ENCODE measurements at places on chromosomes 11 and 22. TPM values are rescaled to one million over a fixed set of nuclear protein-coding genes. Genes with fewer than 3 reads are reported as not detected.

- peak; percentile 84 for DNase-seq
Measured at GRCh38 chr11:75280227-75280701, 39.7 kb downstream of the TPBGL start.

- DNase-seq: peak; percentile 70
Measured at GRCh38 chr11:113881856-113882255, 6.5 kb upstream of the USP28 start.

The PHLDA2 gene
- total RNA-seq: not detected

The B4GALNT4 gene
- not detected for total RNA-seq

The OR10AG1 gene
- total RNA-seq: not detected

The NCR3LG1 gene
- 8.1 TPM for total RNA-seq

The P4HA3 gene
- total RNA-seq: not detected

DNA sequence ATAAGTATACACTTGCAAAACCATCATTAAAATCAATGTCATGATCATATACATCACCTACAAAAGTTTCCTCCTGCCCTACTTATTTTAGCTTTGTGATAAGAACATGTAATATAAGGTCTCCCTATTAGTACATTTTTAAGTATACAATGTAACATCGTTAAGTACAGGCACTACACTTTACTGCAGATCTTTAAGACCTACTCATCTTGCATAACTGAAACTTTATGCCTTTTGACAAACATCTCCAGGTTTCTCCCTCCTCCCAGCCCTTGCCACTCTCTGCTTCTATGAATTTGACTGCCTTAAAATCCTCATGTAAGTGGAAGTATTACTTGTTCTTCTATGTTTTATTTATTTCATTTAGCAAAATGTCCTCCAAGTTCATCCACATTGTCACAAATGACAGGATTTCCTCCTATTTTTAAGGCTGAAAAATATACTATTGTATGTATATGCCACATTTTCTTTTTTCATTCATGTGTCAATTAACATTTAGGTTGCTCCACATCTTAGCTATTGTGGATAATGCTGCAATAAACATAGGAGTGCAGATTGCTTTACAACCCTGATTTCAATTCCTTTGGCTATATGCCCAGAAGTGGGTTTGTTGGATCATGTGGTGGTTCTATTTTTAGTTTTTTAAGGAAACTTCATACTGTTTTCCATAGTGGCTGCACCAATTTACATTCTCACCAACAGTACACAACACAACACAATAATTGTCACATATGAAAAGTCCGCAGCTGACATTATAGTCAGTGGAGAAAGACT, 471.1 kb upstream of the ANO3 start:
- DNase-seq: peak; percentile 44

DNA sequence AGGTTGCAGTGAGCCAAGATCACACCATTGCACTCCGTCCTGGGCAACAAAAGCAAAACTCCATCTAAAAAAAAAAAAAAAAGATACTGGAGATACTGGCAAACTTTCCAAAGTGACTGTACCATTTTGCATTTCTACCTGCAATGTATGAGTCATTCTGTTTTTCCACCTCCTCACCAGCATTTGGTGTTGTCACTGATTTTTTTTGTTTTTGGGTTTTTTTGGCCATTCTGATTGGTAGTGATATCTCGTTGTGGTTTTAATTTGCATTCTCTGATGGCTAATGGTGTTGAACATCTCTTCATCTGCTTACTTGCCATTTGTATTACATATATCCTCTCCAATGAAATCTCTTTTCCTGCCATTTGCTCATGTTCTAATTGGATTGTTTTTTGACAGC, 12.0 kb upstream of the RBX1 start:
- no peak for DNase-seq

GRCh38 chr22:47748957-47749356, 986.5 kb downstream of the TBC1D22A start:
- DNase-seq: peak; percentile 43

GRCh38 chr11:2525166-2525861, 80.5 kb downstream of the KCNQ1 start:
- peak; percentile 2 for DNase-seq

GRCh38 chr11:789943-790342, at the start of gene CEND1:
CEND1 (minus strand) TSS chr11:790090; CDS start chr11:788576, 1,514 bp downstream.
- peak; percentile 52 for DNase-seq

GRCh38 chr11:61814247-61814957, 2.4 kb downstream of the FADS1 start:
- DNase-seq: peak; percentile 43

The DDX25 gene
- not detected for total RNA-seq

The ZNF215 gene
- not detected for total RNA-seq

DNA sequence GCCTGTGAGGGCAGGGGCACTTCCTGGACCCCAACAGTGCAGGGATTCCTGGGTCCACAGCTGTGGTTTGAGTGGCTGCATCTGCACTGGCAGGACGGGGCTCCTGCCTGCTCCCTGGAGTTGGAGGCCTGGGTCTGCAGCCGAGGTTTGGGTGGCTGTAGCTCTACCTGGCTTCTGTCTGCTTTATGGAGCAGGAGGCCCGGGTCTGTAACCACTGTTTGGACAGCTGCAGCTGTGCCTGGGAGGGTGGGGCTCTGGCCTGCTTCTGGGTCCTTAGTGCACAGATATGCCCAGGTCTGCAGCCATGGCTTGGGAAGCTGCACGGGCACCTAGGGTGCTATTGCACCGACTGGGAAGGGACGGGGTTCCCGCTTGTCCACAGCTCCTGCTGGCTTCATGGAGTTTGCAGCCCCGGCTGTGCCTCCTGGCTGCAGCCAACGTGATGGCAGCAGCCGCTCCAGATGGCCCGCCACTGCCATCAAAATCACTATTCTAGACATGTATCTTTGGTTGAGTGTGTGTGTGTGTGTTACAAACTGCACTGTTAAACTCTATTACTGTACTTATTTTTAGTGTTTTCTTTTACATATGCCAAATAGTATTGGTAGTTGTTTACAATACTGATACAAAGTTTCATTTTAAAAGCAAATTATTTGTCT, 412.3 kb upstream of the KIRREL3 start:
- no peak for DNase-seq

The FGF4 gene
- total RNA-seq: not detected

All from SJCRH30 (cell line).